Fibroblast of mammary gland (primary cell): ENCODE measurements at places on chromosomes 2 and 18.
A peak's percentile ranks its signal among the peaks of the same experiment; 100 is the strongest.

GRCh38 chr2:228841877-228842276 lies 429.2 kb downstream of the PID1 start:
- DNase-seq = peak; percentile 23

- DNase-seq = no peak
Measured at GRCh38 chr18:78402440-78402839, 577.2 kb upstream of the SALL3 start.

- DNase-seq = peak; percentile 76
Measured at GRCh38 chr18:67199993-67200617, 316.4 kb downstream of the DSEL start.

DNA sequence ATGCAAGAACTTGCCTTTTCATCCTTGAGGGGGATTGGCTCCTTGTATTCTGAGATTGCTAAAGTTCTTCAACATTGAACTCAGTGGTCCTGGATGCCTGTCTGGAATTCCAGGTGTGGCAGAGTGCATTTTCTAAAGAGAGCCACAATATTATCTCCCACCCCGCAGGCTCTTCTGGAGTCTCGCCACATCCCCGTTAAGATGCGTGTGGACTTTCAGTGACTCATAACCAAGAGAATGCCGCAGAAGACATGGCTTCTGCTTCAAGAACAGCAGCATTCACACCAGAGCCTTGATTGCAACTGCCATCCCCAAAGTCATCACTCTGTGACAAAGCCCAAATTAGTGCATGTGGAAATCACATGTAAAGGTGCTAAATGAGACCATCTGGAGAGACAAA lies 142.7 kb downstream of the CDH20 start:
- no peak for DNase-seq

- no peak for DNase-seq
Measured at GRCh38 chr18:59094569-59094968, 45.1 kb upstream of the SEC11C start.

- no peak for DNase-seq
Measured at GRCh38 chr18:70310560-70311320, 21.9 kb downstream of the SOCS6 start.

DNA sequence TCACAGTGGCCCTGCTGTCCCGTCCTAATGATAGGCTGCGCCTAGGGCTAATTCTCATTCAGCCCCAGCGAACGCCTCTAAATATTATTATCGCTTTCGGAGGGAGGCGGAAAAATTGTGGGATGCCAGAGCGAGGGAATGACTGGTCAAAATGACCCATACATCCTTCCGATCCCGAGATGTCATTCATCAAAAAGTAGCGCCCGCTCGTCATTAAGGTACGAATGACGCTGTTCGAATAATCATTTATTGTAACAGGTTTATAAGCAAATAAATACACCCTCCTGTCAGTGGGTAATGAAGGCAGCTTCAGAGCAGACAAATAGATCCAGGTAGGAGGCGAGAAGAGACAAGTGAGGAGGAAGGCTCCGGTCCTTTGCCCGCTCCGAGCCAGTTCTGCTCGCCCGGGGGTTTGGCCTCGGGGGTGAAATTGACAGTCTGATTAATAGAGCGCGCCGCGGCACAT lies at the start of gene EVX2:
Gene EVX2 (minus strand): TSS at position 167 of the 466 bp plus-strand sequence. CDS start 186 bp downstream, outside the sequence.
- DNase-seq = no peak

DNA sequence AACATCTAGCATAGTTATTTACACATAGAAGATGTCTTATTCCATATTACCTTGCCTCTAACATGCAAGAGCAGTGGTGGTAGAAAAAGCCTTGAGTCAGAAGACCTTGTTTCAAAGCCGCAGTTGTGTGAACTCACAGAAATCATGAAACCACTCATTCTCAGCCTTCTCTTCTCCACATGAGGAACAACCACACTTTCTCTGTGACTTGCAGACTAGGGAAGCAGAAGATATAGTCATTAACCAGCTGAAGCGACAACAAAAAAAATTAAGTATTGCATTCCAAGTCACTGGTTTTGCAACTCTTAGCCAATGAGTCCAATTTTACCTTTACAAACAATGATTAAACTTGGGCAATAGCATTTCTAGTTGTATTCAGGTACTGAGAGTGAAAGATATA lies 19.0 kb downstream of the TWSG1 start:
- DNase-seq = no peak

DNA sequence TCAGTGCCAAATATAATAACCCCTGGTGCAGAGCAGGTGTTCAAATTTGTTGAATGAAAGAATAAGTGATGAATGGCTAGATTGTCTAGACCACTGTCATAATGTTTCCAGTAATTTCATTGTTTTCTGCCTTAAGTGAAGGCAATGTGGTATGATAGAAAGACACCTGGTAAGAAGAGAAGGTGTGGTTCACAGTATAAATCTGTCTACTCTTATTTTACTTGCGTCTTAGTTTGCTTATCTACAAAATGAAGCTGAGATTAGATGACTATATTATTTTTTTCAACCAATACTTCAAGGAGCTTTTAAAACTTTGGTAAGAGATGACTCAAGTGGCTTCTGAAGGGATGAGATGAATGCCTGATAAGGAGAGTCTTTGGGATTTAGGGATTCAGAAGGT lies 788.4 kb downstream of the EPHA4 start:
- DNase-seq = no peak

GRCh38 chr2:181111059-181111458 lies 130.7 kb downstream of the UBE2E3 start:
- no peak for DNase-seq

GRCh38 chr2:171346723-171347557 lies 86.8 kb downstream of the METTL8 start:
- DNase-seq = no peak

GRCh38 chr18:70931942-70932814 lies 643.3 kb downstream of the SOCS6 start:
- DNase-seq = peak; percentile 45

GRCh38 chr2:107062599-107063220 lies 176.7 kb upstream of the ST6GAL2 start:
- DNase-seq = no peak

DNA sequence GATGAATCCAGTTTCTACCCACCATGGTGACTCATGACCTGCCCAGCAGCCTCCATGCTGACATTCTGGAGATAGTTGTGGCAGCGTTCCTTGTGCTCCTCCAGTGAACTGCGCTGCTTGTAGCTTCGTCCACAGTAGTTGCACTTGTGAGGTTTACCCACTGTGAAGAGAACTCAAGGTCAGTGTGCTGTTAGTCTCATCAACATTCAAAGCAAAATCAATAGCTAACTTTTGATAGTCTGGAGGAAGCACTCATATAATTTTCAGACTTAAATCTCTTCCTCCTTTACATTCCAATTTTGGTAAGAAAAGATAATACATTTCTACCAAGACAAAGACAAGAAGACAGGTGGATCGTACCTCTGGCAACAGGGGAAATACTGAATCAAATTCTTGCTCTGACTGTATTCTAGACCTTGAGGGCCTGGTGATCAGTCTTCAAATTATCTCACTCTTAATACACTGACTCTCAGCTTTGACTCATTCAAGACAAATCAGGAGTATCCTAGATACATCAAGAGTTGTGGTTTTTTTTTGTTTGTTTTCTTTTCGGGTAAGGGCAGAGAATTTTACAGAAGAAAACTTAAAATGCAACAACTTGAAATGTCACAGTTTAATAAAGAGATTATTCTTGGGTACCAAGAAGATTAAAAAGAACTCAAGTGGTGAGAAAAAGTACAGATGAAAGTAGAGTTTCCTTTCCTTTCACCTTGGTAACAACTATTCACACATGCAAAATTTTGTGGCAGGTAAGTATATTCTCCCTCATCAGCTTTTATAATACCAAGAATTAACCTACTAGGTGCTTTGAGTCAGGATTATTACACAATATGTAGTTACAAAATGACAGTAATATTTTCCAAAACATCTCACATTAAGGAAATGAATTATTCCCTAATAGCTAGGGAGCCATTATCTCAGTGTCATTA lies 129.2 kb downstream of the IKZF2 start:
- peak; percentile 58 for DNase-seq

DNA sequence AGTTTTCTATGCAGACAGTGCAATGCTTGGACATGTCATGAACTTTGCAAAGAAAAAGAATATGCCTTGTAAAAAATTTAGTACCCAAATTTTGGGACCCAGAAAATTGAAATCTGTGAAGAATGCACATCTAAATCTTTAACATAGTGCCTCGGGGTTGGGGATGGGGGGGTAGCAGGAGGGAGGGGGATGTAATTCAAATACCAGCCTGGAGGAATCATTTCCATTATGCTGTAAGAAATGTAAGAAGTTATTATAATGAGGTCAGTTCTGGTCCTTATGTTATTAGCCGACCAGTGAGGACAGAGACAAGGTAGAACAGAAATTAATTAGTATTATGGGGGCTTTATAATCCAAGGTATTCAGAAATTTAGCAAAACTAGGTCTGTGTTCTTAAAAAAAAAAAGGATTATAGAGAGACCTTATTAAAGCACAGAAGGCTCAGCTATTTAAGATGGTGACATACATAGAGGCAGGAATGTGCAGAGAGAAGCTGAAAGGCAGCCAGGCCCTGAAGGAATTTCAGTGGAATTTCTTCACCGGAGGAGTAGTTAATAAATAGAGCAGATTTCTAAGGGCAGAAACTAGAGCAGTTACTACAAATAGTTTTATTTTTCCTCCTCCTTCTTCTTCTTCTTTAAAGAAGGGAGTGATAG lies 89.0 kb upstream of the RBMS1 start:
- peak; percentile 39 for DNase-seq

- DNase-seq = peak; percentile 95
Measured at GRCh38 chr2:67846370-67847070, 216.3 kb downstream of the C1D start.

DNA sequence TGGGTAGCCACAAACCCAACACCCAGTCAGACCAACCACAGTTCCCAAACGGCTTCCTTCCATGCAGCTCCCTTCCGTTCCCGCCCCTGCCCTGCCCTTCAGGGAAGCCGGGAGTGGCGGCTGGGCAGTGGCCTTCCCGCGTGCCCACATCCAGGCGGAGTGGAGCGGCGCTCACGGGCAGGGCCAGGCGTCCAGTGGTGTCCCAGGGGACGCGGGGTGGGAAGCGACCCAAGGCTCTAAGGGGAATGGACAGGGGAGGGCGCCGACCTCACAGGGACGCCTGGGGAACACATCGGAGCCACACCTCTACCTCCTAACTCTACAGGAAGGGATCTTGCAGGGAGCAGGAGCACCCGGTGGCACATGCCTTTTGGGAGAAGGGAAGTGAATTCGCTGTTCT lies 225.9 kb upstream of the MGAT5 start:
- no peak for DNase-seq

GRCh38 chr2:70473101-70473722 lies 80.4 kb downstream of the TGFA start:
- no peak for DNase-seq

DNA sequence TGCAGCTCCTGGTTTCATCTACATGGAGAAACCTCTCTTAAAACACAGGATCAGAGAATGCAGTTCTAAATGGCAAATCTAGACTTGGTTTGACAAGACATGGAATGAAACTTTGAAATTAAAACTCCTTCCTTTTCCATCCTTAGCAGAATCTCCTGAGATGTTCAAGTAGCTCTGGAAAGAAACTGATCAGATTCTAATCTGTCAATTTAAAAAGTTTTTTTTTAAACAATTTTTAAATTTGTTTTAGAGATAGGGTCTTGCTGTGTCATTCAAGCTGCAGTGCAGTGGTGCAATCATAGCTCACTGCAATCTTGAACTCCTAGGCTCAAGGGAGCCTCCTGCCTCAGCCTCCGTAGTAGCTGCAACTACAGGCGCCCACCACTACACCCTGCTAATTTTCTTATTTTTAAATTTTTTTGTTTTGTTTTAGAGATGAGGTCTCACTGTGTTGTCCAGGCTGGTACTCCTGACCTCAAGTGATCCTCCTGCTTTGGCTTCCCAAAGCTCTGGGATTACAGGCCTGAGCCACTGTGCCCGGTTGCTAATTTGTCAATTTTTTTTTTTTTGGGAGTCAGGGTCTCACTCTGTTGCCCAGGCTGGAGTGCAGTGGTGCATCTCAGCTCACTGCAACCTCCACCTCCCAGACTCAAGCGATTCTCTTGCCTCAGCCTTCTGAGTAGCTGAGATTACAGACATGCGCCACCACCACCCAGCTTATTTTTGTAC lies 216.7 kb downstream of the TGIF1 start:
- no peak for DNase-seq

GRCh38 chr18:64936671-64937070 lies 787.8 kb upstream of the LINC00305 start:
- DNase-seq = no peak

DNA sequence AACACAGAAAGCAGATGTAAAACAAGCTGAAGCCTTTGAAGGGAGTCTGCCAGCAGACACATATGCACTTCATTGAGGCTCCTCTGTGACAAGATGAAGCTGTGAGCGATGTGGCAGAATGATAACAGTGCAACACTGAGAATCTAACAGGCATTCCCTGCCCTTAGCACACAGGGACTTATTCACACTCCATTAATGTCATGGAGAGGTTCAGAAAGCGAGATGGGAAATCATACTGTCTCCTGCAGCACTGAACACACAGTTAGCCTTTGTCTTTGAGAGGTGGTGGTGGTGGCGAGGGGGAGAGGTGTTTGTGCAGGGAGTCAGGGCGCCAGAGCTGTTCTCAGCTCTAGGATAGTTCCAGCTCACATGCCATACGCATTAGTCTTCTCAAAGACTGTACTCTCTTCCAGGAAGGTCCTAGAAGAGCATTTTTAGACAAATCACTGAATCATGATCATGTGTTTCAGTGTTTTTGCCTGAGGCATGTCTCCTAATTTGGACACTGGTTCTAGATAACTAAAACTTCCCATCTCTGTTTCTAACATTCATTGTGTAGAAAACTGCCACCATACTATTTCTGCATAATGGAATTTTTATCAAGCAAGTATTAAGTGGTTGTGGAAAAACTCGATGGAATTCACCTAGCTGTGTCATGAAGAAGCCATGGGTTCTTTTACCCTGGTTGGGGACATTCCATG lies 93.5 kb upstream of the ITGB6 start:
- DNase-seq = peak; percentile 93

- DNase-seq = peak; percentile 34
Measured at GRCh38 chr18:6859676-6860422, 130.3 kb downstream of the ARHGAP28 start.

DNA sequence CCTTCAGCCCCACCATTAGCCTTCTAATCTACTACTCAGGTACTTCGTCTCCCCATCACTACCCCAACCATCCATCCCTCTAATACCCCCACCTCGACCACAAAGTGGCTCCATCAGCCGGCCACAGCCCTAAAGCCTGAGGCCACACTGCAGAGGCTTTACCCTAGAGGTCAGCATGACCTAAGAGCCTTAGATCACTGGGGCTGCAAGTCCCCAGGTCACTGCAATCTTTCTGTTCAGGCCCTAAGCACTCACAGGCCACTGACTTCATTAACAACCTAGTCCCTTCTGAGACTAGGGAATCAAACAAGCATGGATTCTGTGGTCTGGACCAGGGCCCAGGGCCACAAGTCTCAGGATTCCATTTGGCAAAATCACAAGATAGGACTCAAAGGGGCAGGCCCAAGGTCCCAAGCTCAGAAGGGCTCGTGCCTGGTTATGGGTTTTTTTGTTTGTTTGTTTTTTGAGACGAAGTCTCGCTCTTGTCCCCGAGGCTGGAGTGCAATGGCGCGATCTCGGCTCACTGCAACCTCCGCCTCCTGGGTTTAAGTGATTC lies 37.0 kb upstream of the PKDCC start:
- peak; percentile 86 for DNase-seq

- no peak for DNase-seq
Measured at GRCh38 chr2:238843476-238843875, 4.4 kb upstream of the TWIST2 start.

GRCh38 chr18:13279181-13280069 lies 60.9 kb downstream of the LDLRAD4 start:
- no peak for DNase-seq

GRCh38 chr2:206088248-206088647 lies 2.3 kb upstream of the INO80D start:
- DNase-seq = no peak
